GDM1 (cell line): ENCODE measurements at places on chromosomes 11 and 22.

DNA sequence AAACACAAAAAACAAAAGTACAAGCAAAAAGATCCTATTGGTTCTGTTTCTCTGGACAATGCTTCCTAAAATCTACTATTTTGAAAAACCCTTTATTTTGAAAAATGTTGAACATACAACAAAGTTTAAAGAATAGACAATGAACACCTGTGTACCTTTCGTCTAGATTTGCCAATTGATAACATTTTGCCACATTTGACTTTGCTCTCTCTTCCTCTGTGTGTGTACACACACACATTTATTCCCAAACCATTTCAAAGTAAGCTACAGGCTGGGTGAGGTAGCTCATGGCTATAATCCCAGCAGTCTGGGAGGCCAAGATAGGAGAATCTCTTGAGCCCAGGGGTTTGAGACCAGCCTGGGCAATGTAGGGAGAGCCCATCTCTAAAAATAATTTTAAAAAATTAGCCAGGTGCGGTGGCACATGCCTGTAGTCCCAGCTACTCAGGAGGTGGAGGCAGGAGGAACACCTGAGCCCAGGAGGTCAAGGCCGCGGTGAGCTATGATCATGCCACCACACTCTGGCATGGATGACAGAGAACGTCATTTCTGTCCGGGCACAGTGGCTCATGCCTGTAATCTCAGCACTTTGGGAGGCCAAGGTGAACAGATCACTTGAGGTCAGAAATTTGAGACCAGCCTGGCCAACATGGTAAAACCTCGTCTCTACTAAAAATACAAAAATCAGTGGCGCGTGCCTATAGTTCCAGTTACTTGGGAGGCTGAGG is 5.3 kb upstream of the PSMC3 start:
- no peak for DNase-seq

- peak; percentile 29 for DNase-seq
Observed at GRCh38 chr11:975827-976226, 50.2 kb downstream of the AP2A2 start.

GRCh38 chr22:48261706-48262105 is 1499.3 kb downstream of the TBC1D22A start:
- DNase-seq: no peak

- no peak for DNase-seq
Observed at GRCh38 chr11:93494357-93494756, 48.8 kb downstream of the SMCO4 start.

GRCh38 chr22:33699176-33699575 is 221.1 kb downstream of the LARGE1 start:
- no peak for DNase-seq

- no peak for DNase-seq
Observed at GRCh38 chr11:70523384-70524095, 125.2 kb downstream of the CTTN start.

- no peak for DNase-seq
Observed at GRCh38 chr11:123235117-123235655, 40.1 kb upstream of the CLMP start.

DNA sequence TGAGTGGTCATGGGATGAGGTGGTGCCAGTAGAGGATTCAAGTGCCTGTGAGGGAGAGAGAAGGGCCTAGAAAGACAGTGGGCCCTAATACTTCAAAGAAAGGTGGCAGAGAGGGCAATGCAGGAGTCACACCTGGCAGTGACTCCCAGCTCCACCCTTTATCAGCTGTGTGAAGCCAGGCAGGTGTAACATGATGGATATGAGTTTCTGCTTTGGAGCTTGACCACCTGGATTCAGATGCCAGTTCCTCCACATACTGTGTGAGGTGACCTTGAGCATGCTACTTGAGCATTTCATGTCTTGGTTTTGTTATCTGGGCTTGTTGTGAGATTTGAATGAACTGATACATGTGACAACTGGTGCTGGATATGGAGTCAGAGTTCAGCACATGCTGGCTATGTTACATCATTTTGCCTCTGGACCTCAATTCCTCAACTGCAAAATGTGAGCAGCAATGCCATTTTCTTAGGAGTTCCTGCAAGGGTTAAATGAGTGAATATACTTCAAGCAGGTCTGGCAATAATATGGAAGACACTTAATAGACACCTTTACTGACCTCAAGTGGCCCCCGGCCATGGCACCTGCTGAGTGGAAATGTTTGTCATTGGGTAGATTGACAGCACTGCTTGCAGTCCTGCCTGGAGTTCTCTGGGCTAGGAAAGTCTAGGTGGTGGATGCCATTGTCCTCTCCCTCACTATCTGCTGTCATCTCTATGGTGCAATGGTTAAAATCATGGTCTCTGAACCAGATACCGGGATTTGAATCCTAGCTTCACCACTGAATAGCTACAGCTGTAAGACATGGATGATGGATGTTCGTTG is 83.3 kb downstream of the MICAL2 start:
- no peak for DNase-seq

- DNase-seq: no peak
Observed at GRCh38 chr22:43182726-43183125, 4.2 kb downstream of the TTLL12 start.

DNA sequence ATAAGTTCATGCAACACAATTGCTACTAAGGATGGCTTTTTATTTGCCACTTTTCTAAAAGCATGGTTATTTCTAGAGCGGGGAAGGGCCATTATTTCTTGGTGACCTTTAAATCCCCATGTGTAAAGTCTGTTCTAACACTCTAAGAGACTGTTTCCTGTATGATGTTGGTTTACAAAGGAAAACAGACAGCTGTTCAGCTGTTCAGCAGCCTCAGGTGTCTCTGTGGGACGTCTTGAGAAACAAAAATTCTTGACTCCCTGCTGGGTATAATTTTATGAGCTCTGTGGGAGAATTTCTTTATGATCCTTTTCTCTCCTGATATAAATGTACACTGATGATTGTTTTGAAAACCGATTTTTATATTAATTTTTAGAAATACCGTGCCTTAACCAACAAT is 13.9 kb downstream of the MUC15 start:
- DNase-seq: no peak

GRCh38 chr11:133948711-133949110 is 8.1 kb downstream of the IGSF9B start:
- no peak for DNase-seq

GRCh38 chr11:78194490-78194889 is 5.8 kb downstream of the USP35 start:
- DNase-seq: no peak

DNA sequence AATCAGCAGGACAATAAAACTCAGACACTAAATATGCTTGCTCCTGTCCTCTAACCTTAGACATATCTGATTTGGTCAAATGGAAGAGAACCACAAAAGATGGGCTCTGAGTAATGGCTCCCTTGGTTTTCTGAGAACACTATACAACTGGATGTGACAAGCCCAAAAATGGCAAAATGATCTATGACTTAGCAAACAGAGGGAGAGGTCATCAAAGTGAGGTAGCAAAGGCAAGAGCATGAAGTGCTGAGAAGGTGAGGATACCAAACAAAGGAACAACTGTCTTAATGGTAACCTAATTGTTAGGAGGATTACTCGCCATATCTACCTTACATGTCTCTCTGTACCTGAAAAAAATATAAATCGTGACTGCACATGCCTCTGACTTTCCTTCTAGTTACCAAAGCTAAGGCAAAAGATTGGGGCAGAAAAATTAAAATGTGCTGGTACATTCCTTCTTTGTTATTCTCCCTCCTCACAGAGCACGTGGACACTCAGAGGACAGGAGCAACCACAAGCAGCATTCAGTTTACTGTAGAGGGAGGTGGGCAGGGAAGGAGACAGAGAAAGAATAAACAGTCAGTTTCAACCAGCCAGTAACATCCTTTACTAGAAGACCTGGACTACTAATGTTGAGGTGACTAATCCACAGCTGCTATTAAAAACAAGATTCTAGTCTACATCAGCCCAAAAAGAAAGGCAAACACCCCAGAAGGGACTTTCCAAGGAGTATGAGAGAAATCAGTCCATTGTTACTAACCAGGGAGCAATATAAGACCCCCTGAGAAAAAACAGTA is 88.8 kb downstream of the AMBRA1 start:
- DNase-seq: no peak

GRCh38 chr11:77299528-77299993 is 1.9 kb downstream of the GDPD4 start:
- DNase-seq: no peak

DNA sequence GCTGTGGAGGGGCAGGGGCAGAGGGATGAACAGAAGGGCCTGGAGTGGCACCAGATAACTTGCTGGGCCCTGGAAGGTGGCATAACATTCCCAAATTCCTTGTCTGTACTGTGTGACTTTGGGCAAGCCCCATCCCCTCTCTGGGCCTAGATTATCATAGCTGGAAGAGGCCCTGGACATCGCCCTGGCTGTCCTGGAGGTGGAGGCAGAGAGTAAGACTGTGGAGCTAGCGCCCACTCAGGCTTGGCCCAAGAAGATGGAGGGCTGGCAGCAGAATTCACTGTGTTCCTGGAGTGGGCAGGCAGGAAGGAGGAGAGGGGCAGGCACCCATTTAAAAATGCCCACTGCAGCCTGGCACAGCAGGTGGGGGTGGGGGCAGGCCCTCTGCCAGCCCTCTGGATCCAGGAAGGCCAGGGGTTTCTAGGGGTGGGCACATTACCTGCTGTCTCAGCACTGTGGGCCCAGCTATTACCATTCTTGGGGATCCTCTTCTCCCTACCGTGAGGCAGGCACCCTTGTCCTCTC is 22.6 kb downstream of the ARHGEF17 start:
- DNase-seq: no peak

DNA sequence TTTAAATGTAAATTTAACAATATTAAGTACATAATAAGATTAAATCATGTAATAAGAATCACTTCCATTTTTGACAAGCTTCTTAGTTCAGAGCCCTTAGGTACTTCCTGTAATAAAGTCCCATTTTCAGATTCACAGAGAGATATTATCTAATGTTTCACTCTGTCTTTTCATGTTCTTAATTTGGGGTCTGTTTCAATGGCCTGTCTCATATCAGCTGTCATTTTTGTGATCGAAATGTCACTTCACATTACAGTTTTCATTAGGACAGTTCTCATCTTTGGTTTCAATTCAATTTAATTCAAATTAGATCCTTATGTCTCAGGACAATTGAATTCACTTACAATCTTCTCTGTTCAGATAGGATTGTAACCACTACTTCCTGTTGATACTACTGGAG is 22.6 kb upstream of the OLFML1 start:
- no peak for DNase-seq

- DNase-seq: no peak
Observed at GRCh38 chr22:38657045-38657909, 839 bp downstream of the CBY1 start.
